Iris pigment epithelial cell (primary cell): ENCODE measurements at places on chromosomes 12 and 14.
A peak's percentile ranks its signal among the peaks of the same experiment; 100 is the strongest.

DNA sequence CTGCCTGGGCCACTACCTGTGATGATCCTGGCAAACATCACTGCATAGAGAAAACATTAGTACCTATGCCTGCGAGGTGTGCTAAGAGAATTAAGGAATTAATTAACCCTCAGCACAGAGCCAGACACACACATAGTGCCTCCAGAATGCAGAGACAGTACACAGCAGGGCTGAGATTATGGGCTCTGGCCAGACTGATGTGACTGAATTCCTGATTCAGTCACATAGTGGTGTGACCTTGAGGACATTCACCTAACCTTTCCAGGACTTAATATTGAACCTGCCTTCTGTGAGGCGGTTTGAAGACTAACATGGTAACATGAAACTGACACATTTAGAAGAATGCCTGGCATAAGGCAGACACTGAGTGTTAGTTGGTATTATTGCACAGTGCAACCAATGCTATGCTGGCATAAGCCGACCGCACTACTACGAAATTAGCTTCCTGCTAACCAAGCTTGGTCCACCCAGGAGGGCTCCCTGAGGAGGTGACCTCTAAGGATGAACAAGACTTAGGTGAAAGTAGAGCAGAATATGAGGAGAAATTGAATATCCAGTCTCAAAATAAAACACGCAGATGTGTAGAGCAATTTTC lies 32.0 kb upstream of the SELPLG start:
- no peak for DNase-seq

- DNase-seq = peak; percentile 39
Measured at GRCh38 chr12:110200124-110200417, 75.9 kb downstream of the IFT81 start.

DNA sequence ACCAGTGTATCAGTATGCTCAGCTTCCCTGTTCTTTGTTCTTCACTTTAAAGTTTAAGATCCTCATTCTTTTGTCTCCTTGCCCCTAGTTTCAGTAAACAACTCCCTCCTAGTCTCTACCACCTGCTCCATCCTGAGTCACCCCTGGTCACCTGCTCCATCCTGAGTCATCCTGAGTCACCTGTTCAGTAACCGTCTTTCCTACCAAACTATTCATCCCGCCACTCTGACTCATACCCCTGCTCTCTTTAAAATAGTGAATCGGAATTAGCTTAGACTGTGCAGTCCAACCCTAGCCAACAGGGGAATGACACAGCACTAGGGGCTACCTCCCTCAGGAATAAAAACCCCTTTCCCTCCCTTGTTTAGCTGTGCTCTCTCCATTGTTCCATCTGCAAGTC lies 888.1 kb upstream of the MDGA2 start:
- DNase-seq = peak; percentile 3

DNA sequence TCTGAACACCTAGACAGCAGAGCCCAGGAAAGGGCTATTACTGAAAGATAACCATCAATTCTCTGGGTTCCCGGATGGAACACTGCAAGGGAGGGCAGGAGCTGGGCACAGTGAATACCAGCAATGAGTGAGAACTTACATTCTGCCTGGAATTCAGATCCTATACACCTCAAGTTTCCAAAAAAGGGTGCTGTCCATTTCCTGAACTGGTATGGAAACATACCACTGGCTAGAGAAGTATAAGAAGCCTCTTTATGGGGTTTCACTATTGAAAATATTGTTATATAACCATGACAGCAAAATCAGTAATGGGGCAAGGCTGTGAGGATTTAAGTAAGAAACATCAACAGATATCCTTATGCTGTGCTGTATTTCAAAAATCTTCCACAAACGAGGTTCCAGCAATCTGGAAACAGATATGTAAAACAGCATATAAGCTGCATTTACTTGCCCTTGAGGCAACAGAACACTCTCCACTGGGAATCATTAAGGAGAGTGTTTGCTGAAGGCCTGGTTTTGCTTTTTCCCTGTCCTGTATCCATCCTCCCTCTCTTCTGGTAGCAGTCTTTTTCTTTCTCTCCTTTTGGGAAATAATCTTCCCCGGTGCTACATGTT lies 53.3 kb upstream of the GTF2A1 start:
- DNase-seq = no peak

DNA sequence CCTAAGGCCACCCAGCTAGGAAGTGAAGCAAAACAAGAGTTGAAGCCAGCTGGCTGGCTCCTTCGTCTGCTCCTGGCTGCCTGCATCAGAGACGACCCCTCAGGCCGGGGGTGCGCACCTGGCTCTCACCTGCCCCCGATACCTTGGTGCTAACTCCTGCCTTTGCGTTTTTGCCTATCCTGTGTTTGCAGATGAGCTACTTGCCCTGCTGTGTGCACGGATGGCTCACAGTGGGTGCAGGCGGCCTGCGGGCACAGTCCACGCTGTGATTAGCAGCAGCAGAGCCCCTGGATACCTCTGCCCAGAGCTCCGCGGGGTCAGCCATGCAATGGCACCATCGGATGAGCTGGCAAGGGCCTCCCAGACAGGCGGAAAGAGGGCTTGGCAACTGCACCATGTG lies 31.2 kb upstream of the FZD10 start:
- no peak for DNase-seq
